ENCODE measurements at places on chromosomes 1 and 21. TPM values are rescaled to one million over a fixed set of nuclear protein-coding genes. Genes with fewer than 3 reads are reported as not detected.
A peak's percentile ranks its signal among the peaks of the same experiment; 100 is the strongest.

Gene KCNJ9
- not detected for total RNA-seq

Gene COL9A2
- 4.9 TPM for total RNA-seq

Gene LRRC53
- not detected for total RNA-seq

Gene C4BPA
- total RNA-seq, result 1.2 TPM

Gene APOBEC4
- total RNA-seq, result not detected

Gene OR2L3
- 0.32 TPM for total RNA-seq

Gene AMY2B
- 33.4 TPM for total RNA-seq

Gene CAMTA1
- total RNA-seq, result 72.5 TPM

Gene WNT3A
- not detected for total RNA-seq

Gene SPATA1
- 3.0 TPM for total RNA-seq

Gene HSD17B7
- total RNA-seq, result 16.1 TPM

Gene LDLRAD1
- not detected for total RNA-seq

Gene CFHR5
- not detected for total RNA-seq

DNA sequence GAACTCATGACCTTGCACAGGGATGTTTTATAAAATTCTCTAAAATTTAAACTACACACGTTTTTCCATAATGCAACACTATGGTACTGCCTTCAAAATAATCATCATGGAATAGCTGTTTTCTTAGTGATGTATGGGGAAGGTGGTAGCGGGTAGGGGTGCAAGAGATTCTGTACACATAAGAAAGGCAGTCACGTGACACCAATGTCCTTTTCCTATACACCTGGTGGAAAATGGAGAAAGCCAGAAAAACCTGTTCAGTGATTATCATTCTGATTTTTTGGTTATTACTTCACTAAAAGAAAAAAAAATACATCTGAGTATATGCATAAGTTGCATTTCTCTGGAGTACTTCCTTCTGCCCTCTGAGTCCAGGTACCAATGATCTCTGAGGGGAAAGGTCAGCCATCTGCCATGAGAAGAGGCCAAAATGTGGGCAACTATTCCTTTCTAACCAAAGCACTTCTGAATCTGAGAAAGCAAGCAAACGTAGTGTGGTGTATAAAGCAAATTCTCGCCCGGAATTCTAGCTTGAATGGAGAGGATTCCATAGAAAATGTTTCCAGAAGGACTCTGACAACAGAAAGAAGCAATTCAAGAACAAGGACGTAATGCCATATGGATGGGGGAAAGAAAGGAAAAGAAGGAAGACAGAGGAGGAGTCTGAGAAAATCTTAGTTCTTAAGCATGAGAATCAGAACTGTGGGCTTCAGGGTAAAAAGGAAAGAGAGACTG is 137.3 kb downstream of the RERE start:
- DNase-seq, result no peak
- peak overlapping the region; percentile 16 for H3K27ac ChIP-seq
- H3K4me1 ChIP-seq, result peaks cover 9% of the 10 kb centered on the region
- no peaks in the 10 kb centered on the region for H3K27me3 ChIP-seq
- H3K36me3 ChIP-seq, result no peaks in the 10 kb centered on the region
- H3K4me3 ChIP-seq, result no peak overlapping the region

- peaks cover 6% of the 10 kb centered on the region for H3K4me1 ChIP-seq
- DNase-seq, result no peak
- H3K36me3 ChIP-seq, result no peaks in the 10 kb centered on the region
- no peaks in the 10 kb centered on the region for H3K27me3 ChIP-seq
- H3K4me3 ChIP-seq, result no peak overlapping the region
Observed at GRCh38 chr1:112904071-112904830, 51.7 kb downstream of the SLC16A1 start.

GRCh38 chr1:153260585-153261280 is 1.2 kb downstream of the LORICRIN start:
- peak overlapping the region; percentile 27 for H3K4me3 ChIP-seq
- no peaks in the 10 kb centered on the region for H3K36me3 ChIP-seq
- no peak overlapping the region for H3K27ac ChIP-seq
- DNase-seq, result no peak

GRCh38 chr1:244322791-244323521 is 128.8 kb downstream of the ADSS2 start:
- no peaks in the 10 kb centered on the region for H3K36me3 ChIP-seq
- no peak overlapping the region for H3K4me3 ChIP-seq
- peaks cover 13% of the 10 kb centered on the region for H3K4me1 ChIP-seq

DNA sequence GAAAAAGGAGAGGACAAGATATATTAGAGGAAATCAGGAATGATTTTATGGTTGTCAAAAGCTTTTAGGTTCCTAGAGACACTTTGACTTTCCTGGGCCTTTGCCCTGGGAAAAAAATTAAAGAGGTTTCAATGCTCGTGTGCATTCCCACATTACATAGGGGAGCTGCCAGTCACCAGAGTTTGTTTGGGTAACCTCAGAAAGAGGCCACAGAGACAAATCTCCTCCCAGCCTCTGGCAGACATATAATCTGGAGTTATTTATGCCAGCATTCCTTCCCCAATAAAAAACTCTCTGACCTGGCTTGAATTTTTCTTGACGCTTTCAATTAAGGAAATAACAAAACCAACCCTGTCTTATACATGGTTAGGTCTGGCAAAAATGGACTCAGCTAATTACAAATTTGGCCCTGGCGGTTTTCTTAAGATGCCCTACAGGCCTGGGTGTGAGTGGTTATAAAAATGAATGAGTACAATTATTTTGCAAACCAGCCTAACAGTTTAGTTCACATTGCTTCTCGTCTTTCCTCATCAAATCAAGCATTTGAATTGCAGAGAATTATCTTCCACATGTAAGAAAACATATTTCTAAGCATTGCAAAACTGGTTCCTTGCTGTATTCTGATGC is 63.7 kb downstream of the WLS start:
- no peak overlapping the region for H3K4me3 ChIP-seq
- H3K36me3 ChIP-seq, result no peaks in the 10 kb centered on the region
- no peak for DNase-seq
- H3K27ac ChIP-seq, result no peak overlapping the region

GRCh38 chr1:47940326-47940725 is 56.9 kb downstream of the TRABD2B start:
- DNase-seq, result no peak
- H3K4me1 ChIP-seq, result no peaks in the 10 kb centered on the region
- no peaks in the 10 kb centered on the region for H3K36me3 ChIP-seq
- no peak overlapping the region for H3K27ac ChIP-seq
- H3K4me3 ChIP-seq, result no peak overlapping the region

- H3K4me3 ChIP-seq, result no peak overlapping the region
- H3K36me3 ChIP-seq, result no peaks in the 10 kb centered on the region
- H3K4me1 ChIP-seq, result peaks cover 26% of the 10 kb centered on the region
- H3K27ac ChIP-seq, result no peak overlapping the region
- no peaks in the 10 kb centered on the region for H3K27me3 ChIP-seq
Observed at GRCh38 chr1:160166166-160166868, 14.9 kb downstream of the ATP1A4 start.

DNA sequence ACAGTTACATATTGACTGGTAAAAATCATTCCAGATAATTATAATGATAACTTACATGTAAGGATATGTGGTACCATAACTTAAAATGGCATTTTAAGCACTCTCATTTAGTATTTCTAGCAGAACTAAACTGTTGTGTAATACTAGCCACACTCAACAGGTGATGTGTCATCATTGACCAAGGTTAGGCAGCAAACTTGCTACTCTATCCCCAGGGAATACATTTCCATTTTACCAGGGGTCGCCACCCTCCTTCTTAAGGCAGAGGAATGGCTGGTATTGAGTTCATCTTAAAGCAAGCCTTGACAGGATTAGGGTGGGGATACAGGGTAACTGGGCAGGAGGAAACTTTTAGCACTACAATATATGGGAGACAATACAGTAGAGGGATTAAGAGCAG is 259.8 kb upstream of the CAMK1G start:
- no peaks in the 10 kb centered on the region for H3K36me3 ChIP-seq
- no peak overlapping the region for H3K27ac ChIP-seq
- no peaks in the 10 kb centered on the region for H3K27me3 ChIP-seq
- H3K4me1 ChIP-seq, result no peaks in the 10 kb centered on the region

- H3K27me3 ChIP-seq, result no peaks in the 10 kb centered on the region
- DNase-seq, result no peak
- no peaks in the 10 kb centered on the region for H3K36me3 ChIP-seq
Observed at GRCh38 chr1:40245686-40246085, 2.1 kb upstream of the TMCO2 start.

DNA sequence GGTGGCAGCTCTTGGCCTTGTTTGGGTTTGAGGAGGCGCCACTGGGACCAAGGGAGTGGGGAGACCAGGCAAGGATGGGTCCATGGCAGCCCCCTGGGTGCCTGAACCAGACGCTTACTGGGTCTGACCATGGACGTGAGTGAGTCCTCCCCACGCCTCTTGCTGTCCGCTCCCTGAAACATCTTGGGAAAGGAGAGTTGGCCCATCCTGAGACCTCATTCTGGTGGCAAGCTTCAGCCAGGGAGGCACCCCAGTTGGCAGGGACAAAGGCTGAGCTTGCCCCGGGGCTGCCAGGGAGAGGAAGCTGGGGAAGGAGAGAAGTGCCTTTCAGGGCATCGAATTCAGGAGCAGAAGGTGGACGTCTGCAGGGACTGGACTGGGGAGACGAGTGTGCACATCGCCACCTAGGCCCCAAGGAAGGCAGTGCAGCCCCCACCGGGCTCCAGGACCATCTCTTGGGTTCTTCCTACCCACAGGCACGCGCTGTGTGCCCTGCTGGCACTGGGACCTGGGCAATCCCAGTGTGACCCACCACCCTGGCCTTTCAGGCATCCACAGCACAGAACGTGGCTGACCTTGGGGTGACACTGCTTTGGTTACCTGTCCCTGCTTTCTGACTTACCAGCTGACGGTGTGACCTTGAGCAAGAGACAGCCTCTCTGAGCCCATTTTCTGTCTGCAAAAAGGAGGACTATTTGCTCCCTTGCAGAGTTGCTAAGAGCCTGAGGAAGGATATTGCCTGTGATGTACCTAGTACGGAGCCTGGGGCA is 132.9 kb upstream of the WNT4 start:
- H3K4me1 ChIP-seq, result no peaks in the 10 kb centered on the region
- H3K36me3 ChIP-seq, result no peaks in the 10 kb centered on the region
- H3K4me3 ChIP-seq, result no peak overlapping the region

DNA sequence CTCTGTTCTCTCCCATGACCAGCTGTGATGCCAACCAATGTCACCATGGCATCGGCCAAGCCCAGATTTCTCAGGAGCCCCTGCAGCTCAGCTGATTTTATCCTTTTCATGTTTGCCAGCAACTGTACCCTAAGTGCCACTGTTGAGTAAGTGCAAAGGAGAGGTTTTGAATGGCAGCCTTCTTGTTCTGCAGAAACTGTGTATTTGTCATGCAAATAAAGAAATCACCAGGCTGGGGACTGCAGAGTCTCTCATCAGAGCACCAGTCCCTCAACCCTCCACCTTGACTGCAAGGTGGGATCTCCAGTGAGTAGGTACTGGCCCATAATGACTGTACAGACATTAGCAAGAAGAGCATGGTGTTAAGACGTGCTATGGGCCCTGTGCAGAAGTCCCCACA is 26.6 kb downstream of the C8B start:
- no peak overlapping the region for H3K27ac ChIP-seq
- H3K4me1 ChIP-seq, result no peaks in the 10 kb centered on the region
- H3K27me3 ChIP-seq, result no peaks in the 10 kb centered on the region

- H3K4me1 ChIP-seq, result peaks cover 8% of the 10 kb centered on the region
- no peaks in the 10 kb centered on the region for H3K36me3 ChIP-seq
- H3K4me3 ChIP-seq, result no peak overlapping the region
Observed at GRCh38 chr1:26408604-26409003, 2.0 kb upstream of the LIN28A start.

DNA sequence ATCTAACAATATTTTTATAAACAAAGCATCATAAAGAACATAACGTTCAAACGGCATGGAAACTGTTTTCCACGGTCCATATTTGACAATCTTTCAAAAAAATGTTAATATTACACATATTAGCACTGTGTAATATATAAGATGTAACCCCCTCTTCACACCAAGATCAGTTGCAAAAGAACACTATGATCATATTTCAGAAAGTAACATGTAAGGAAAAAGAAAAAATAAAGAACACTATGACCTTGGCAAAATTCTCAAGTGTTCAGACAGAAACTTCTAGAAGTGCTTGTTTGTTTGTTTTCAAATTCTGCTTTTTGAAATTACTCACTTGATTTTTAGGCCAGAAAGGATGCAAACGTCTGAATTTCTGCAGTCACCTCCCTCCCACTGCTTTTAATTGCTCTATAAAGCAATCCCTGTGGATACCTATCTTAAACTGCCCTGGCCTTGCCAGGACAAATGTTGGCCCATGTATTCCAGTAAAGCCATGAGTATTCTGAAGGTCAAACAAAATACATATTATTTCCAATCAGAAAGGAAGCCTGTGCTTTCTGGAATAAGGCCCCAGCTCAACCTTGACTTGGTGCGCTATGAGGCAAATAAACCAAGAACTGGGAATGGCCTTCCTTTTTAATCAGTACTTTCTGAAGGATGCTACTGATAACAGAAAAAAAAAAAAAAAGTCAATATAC is 68.6 kb downstream of the TGFBR3 start:
- H3K27ac ChIP-seq, result peak overlapping the region; percentile 77
- no peaks in the 10 kb centered on the region for H3K36me3 ChIP-seq
- no peak overlapping the region for H3K4me3 ChIP-seq
- H3K4me1 ChIP-seq, result peaks cover 79% of the 10 kb centered on the region

- H3K36me3 ChIP-seq, result no peaks in the 10 kb centered on the region
- no peak for DNase-seq
- no peaks in the 10 kb centered on the region for H3K27me3 ChIP-seq
- no peak overlapping the region for H3K27ac ChIP-seq
- H3K4me1 ChIP-seq, result no peaks in the 10 kb centered on the region
- no peak overlapping the region for H3K4me3 ChIP-seq
Observed at GRCh38 chr1:157090771-157091170, 8.8 kb downstream of the ETV3L start.

- H3K4me3 ChIP-seq, result no peak overlapping the region
- no peaks in the 10 kb centered on the region for H3K27me3 ChIP-seq
- H3K4me1 ChIP-seq, result no peaks in the 10 kb centered on the region
- DNase-seq, result no peak
Observed at GRCh38 chr21:16070207-16070651, 340.4 kb downstream of the USP25 start.

- DNase-seq, result no peak
- no peak overlapping the region for H3K27ac ChIP-seq
- no peaks in the 10 kb centered on the region for H3K27me3 ChIP-seq
- no peak overlapping the region for H3K4me3 ChIP-seq
- H3K4me1 ChIP-seq, result no peaks in the 10 kb centered on the region
- peaks cover 3% of the 10 kb centered on the region for H3K36me3 ChIP-seq
Observed at GRCh38 chr1:243433737-243434370, 178.0 kb downstream of the SDCCAG8 start.

DNA sequence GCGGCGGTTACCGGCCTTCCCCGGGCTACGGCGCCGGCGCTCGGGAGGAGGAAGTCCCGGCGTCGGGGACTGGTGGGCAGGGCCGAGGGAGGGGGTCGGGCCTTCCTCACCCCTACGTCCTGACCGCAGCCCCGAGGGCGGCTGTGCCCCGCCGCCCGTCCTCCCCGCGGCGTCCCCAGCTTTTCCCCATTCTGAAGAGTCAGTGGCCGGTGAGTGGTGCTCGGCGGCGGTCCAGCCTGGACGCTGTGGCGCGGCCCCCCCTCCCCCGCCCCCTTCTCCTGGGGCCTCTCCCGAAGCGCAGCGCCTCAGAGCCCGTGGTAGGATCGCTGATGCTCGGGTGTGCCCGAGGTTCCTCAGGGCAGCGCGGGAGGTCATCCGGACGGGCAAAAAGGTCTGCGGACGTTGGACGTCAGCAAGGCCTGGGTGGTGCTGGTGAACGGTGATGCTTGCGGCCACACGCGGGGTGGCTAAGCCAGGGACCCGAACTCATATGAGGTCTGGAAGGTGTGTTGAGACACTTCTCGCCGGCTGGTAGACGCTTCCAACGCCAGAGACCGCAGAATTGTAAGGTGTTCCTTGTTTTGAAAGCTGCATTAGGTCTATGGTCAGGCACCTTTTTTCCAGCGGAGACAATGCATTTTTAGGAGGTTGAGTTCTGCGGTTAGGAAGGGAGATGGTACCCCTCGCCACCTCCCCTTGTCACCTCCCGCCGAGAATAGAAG is 725 bp downstream of the SLC25A33 start:
- H3K4me3 ChIP-seq, result peak overlapping the region; percentile 77
- H3K27ac ChIP-seq, result peak overlapping the region; percentile 90
- no peaks in the 10 kb centered on the region for H3K27me3 ChIP-seq
- H3K36me3 ChIP-seq, result no peaks in the 10 kb centered on the region

All from spleen (tissue), 13 donors.